Dermis blood vessel endothelial cell (primary cell): ENCODE measurements at places on chromosomes 11 and 22. TPM values are rescaled to one million over a fixed set of nuclear protein-coding genes. Genes with fewer than 3 reads are reported as not detected.

The DGCR2 gene
- 56.2 and 71.2 TPM in 2 replicates for total RNA-seq

The TRIM22 gene
- total RNA-seq, result 133 and 143 TPM in 2 replicates

The NCF4 gene
- total RNA-seq, result 0.17 TPM in 1 of 2 replicates, not detected in the other

The SERHL2 gene
- 3.0 and 3.1 TPM in 2 replicates for total RNA-seq

The LYVE1 gene
- 64.6 and 70.3 TPM in 2 replicates for total RNA-seq

The SPTBN2 gene
- 36.8 and 50.4 TPM in 2 replicates for total RNA-seq

The GLB1L3 gene
- total RNA-seq, result not detected in 2 replicates

The CCND1 gene
- 445 and 452 TPM in 2 replicates for total RNA-seq

The OR5B3 gene
- not detected in 2 replicates for total RNA-seq

The THY1 gene
- 0.28 and 1.0 TPM in 2 replicates for total RNA-seq
